NCI-H2081 treated with DMSO at 0.1 percent for 48 hours (cell line): ENCODE measurements at places on chromosomes 3 and 15.

- DNase-seq, result no peak
These were observed 5.0 kb downstream of the MKRN3 start for GRCh38 chr15:23570486-23570885.

GRCh38 chr3:134613006-134613520 lies 37.8 kb downstream of the KY start:
- DNase-seq, result no peak

DNA sequence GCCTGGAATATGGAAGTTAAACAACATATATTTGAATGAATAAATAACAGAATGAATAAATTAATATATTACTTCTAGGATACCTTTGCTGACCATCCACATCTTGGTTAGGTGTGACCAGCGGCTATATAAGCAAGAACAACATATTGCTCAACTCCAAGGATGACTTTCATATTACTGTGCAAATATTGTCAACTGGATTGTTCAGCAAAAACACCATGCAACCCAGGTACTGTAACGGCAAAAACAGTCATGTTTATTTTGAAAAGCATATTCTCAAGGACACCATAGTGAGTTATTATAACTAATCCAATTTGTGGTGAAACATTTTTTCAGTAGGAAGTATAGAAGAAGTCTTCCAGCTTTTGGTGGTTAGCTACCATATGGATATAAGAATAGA lies 907.9 kb downstream of the IGSF11 start:
- DNase-seq, result no peak

DNA sequence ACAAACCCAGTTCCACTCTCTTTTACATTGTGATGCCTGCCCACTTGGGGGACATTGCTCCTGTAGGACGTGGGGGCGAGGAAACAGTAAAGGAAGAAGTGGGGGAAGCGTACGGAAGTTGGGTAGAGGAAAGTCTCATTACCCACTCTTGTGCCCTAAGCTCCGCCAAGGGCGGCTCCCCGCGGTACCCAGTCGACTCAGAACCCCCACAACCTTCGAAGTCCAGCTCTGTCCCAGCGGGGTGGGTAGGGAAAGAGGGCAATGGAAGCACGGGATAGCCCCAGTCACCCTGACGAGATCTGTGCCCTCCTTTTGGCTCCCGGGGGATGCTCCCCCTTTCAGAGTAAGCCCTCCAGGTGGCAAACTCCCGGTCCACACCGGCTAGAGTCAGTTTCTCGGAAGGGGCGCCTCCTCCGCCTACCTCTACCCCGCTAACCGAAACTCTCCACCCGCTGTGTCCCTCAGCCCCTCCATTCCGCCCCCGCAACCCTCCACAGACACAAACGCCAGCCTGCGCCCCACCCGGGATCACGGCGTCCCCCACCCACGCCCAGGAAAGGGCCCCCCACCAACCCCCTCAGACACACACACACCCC lies 527 bp downstream of the CSNK1G1 start:
- DNase-seq, result no peak

GRCh38 chr15:39364721-39365120 lies 216.2 kb upstream of the THBS1 start:
- no peak for DNase-seq

DNA sequence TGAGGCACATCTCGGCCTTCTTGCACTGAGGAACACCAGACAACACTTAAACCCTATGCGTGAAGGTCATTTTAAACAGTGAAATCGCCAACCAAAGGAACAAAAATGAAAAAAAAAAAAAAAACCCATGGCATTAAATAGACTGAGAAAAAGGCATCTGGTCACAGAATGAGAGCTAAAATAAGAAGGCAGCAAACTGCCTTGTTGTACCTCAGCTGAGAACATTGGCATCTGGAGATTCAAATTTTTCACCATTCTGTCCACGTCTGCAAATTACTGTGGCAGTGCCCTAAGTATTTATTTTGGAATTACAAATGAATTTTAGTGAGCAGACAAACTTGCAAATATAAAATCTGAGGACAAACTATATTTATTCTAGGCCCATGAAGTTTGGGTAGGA lies 82.6 kb upstream of the POU1F1 start:
- DNase-seq, result no peak

DNA sequence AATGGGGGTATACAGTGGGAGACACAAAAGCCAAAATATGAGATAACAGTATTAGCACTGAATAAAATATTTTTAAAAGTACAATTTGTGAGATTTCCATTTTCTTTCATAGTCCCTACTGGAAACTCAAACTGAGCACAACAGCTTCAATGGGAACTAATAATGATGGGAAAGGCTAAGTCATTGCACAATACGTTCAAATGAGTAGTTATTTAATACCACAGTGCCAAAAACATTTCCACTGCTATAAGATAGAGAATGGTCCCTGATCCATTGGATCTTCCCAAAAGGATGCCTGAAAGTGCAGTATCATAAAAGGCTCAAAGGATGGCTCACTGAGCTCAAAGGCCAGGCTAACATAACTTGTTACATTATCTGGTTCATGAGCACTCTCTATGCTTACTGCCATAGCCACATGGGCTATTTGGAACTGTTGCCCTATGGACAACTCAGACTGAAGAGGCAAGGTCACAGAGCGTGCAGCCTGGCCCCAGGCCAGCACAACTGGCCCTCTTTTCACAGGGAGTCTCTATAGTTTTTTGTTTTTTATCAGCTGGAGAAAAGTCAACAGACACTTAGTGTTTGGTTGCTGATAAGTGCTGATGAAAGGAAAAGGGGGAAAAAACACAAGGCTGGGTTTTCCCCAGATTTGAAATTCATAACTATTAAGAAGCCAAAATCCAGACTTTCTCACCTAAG lies 54.1 kb upstream of the PPIB start:
- no peak for DNase-seq

- no peak for DNase-seq
These were observed 1.8 kb upstream of the CCR1 start for GRCh38 chr3:46209746-46210470.

GRCh38 chr3:61903931-61904657 lies 342.7 kb downstream of the PTPRG start:
- no peak for DNase-seq

DNA sequence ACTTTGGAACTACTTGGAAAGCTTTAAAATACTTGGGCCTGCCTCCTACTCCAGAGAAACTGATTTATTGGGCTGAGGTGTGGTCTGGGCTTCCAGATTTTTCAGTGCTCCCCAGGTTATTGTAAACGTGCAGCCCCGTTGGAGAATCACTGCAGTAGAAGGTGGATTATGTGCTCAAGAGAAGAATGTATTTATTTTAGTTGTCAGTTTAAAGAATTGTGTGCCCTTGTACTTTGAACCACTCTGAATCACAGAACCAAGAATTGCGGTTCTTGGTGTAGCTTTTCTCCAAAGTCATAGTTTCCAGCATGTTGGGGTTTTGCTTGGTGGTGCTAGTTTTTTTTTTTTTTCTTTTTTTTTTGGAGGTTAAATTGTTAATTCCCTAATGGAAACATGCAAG lies 1.6 kb downstream of the TATDN2 start:
- DNase-seq, result no peak

DNA sequence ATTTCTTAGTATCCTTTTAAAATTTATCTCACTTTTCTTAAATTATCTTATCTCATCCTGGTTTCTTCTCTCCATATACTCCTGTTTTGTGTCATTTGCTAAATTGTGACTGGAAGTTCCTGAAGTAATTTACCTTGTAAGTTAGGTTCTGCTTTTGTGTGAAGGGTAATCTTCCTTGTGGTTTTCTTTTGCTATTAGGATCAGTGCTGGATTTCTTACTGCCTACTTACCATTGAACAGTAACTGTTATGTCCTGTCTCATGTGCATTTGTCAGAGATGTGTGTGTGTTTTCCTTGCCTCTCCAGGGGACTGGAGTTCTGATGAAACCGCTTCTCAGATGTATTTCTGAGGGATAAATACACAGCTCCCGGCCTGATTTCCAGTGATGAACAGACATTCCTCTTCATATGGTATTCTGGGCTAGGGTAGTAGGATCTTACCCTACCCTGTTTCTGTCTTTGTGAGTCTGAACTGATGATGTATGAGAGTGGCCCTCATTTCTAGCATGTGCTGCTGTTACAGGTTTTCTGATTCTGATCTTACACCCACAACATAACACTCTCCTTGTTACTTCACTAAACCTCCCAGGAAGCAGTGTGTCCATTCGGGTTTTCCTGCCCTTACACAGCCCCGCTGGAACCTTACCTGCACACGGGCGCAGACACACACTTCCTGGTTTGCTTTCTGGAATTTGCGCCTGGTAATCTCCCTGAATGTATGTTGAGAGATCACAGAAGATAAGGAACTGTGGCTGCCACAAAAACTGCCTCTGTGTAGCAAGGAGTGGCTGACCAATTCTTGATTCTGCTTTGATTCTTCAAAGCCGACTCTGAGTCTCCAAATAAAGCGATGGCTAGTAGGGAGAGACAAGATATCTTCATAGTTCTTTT lies 14.7 kb downstream of the PAK2 start:
- DNase-seq, result no peak

GRCh38 chr3:184842433-184842832 lies 30.5 kb downstream of the VPS8 start:
- DNase-seq, result no peak

- DNase-seq, result no peak
These were observed 698 bp downstream of the MELTF start for GRCh38 chr3:197028728-197029510.

- DNase-seq, result peak; percentile 45
These were observed 175.4 kb downstream of the MBNL1 start for GRCh38 chr3:152444029-152444641.

- no peak for DNase-seq
These were observed 70.3 kb downstream of the TRIM42 start for GRCh38 chr3:140748171-140748570.

DNA sequence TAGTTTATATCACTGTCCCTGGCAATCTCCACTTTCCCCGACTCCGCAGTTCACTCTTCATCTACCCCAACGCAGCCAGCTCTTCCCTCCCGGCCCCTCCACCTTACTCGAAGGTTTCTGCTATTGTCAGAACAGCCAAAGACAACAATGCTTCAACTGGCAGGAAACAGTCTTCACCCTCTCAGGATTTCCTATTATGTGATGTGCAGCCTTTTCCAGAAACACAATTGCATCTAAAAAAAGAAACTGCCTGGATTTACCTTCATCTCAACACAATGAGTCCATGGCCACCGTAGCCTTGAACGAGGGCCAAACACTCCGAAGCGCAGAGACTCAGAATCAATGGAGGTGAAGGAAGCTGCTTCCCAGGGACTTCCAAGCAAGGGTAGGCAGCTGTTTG lies 182.1 kb upstream of the TSC22D2 start:
- DNase-seq, result no peak

- DNase-seq, result no peak
These were observed 61.4 kb downstream of the DENND4A start for GRCh38 chr15:65730549-65731172.

- DNase-seq, result no peak
These were observed 381.1 kb upstream of the RASGRP1 start for GRCh38 chr15:38945551-38946298.

GRCh38 chr15:89383365-89384175 lies 48.9 kb upstream of the POLG start:
- peak; percentile 33 for DNase-seq

DNA sequence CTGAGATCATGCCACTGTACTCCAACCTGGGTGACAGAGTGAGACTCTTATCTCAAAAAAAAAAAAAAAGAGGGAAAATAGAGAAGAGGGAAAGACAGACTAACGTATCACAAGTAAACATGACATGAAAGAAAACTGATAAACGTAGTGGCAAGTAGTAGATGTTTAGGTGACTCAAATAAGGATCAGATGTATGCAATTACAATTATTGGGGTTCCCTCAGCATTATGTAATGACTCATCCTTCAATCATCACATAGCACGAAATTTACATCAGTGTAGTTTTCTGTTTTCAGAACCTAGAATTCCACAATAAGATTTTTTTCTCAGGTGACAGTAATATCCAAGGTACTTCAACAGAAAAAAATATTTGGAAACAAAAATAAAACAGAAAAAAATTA lies 46.6 kb downstream of the DPP8 start:
- no peak for DNase-seq

DNA sequence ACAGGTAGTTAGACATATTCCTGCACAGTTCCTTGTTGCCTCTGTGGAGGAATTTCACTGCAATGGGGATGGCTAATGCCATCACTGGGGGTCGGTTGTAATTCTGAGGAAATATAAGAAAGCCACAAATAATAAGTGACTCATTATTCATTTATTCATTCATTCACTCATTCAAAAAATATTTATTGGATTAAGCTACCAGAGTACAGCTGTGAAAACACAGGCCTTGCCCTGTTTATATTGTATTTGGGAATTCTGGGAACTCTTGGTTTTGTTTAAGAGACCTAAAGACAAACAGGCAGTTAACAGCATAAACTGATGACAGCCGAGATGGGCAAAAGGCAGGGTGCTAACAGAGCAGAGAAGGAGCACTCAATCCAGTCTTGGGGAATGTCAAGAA lies 23.6 kb downstream of the PTX3 start:
- no peak for DNase-seq

DNA sequence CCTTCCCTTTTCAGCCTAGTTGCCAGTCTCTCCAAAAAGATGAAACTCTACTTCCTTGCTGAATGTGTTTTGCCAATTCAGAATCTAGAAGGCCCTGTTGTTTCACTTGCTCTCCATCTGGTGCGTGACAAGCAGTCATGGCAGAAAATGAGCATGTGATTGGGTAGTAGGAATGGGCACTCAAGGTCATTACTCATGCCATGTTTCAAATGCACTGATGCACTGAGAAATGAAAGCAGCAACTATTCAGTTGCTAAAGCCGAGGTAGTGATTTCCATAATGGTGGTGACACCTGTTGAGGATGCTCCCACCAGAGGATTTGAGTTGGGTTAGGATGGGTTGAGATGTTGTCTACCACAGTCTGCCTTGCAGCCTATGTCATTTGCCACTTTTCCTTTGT lies 12.7 kb downstream of the ZBTB38 start:
- DNase-seq, result no peak

GRCh38 chr3:115072265-115073021 lies 74.6 kb downstream of the ZBTB20 start:
- no peak for DNase-seq

DNA sequence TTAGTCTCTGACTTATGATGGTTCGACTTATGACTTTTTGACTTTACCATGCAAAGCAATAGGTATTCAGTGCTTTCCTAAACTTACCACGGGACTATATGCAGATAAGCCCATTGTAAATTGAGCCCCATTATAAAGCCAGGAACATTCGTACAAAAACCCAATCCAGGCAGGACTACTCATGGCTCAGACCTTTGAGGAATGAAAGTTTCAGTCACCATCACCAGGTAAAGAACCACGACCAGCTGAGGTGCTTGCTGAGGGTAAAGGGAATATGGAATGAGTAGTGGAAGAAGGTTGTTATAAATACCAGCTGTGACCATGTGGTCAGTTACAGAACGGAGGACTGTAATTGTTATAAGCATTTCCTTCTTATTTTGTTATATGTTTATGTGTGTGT lies 54.9 kb upstream of the BNC1 start:
- DNase-seq, result no peak

GRCh38 chr3:78832785-78833204 lies 935.0 kb downstream of the ROBO1 start:
- no peak for DNase-seq

DNA sequence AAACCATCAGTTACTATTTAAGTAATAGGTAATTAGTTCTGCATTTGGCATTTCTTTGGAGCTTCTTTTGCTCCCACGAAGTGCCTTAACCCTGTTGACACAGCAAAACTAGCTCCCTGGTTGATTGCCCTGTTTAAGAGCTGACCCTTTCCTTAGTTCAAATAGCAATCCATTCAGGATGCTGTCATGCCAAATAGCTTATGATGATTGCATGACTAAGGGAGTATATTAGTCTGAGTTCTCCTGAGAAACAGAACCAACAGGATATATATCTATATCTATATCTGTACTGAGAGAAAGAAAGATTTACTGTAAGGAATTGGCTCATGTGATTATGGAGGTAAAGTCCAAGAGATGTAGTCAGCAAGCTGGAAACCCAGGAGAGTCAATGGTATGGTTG lies 50.3 kb upstream of the SPRED1 start:
- no peak for DNase-seq
